ENCODE measurements at places on chromosomes 5 and 9. TPM values are rescaled to one million over a fixed set of nuclear protein-coding genes. Genes with fewer than 3 reads are reported as not detected.

DNA sequence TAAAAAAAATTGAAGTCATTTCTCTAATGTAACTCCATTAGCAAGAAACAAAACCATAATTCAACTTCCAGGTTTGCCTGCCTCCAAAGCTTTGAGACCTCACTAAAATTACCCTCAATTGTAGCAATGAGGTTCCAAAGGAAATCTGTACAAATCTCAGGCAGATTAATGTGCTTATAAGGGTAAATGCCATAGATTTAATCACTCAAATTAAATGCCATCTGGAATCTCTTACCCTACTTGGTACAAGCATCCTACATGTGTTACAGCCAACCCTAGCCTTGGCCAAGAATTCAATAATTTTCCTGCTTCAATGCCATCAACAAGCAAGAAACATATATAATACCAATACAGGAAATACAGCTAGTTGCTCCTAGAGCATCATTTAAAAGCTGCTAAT lies 452.8 kb downstream of the RAB3C start:
- DNase-seq = no peak

DNA sequence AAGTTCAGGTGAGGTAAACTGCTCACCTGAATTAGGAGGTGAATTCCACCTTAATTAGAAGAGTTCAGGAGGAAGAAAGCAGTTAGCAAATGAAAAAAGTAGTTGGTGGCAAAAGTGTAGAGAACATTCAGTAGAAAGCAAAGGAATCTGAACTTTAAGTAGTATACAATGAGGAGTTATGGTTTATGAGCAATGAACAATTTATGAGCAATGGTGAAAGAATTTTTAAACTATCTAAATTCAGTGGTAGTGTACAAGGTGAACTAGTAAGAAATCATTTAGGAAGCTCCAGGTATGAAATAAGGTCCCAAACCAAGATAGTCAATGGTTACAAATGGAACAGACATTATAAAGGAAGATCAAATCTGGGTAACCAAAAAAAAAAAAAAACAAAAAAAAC lies 3.1 kb downstream of the CETN3 start:
- no peak for DNase-seq

DNA sequence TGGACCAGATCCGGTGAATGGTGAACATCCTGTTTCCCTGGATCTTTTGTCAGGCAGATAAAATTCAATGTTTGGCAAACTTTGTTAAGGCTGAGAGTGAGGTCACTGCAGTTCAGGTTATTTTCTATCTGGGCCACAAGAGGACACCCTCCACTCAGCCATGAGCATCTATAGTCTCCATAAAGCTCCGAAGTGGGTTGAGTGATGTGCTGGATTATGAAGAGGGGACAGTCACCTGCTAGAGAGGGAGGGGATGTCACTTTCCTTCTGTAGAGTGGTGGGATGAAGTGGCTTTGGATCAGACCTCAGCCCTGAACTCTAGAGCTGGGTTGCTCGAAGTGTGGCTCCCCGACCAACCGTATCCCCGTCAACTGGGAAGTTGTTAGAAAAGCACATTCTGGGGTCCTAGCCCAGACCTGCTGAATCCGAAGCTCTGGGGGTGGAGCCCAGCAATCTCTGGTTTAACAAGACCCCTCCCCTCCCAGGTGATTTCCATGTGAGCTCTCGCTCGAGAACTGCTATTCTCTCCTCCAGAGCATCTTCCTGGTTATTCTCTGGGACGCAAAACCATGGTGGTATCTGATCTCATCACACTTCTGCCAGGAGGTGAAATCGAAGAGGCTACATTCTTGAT lies 31.8 kb upstream of the FGF1 start:
- DNase-seq = no peak

PRRX2 gene
- total RNA-seq = 0.50 TPM

PLEKHG4B gene
- 0.37 TPM for total RNA-seq

RGS3 gene
- 63.5 TPM for total RNA-seq
